ENCODE measurements at places on chromosomes 16 and 17. TPM values are rescaled to one million over a fixed set of nuclear protein-coding genes. Genes with fewer than 3 reads are reported as not detected.

ARHGAP44 gene
- polyA plus RNA-seq = 7.6 TPM

- DNase-seq = no peak
Observed at GRCh38 chr16:89013692-89014402, 36.8 kb upstream of the CBFA2T3 start.

GRCh38 chr16:11250091-11250785 lies 5.8 kb downstream of the SOCS1 start:
- no peak for DNase-seq

KCNAB3 gene
- 10.6 TPM for polyA plus RNA-seq

GRCh38 chr16:19304750-19305149 lies 19.2 kb downstream of the CLEC19A start:
- no peak for DNase-seq

ALOX15 gene
- polyA plus RNA-seq = 0.32 TPM

DNA sequence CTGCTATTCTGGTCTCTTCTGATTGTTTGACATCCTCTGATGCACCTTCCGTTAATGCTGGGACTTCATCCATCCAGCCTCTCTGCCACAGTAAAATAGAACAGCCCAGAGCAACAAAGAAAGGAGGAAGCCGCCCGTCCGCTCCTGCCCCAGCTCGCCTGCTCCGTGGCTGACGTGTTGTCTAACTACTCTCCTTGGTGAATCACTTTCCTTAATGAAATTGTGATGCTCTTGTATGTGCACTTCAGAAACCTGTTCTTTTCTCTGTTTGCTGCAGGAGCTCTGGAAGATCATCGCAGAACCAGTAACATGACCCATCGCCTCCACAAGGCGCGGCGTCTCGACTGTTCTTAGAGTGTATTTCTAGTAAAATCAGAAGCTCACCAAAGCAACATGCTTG lies 24.3 kb downstream of the METTL22 start:
- no peak for DNase-seq

FBXL16 gene
- 0.67 TPM for polyA plus RNA-seq

DNA sequence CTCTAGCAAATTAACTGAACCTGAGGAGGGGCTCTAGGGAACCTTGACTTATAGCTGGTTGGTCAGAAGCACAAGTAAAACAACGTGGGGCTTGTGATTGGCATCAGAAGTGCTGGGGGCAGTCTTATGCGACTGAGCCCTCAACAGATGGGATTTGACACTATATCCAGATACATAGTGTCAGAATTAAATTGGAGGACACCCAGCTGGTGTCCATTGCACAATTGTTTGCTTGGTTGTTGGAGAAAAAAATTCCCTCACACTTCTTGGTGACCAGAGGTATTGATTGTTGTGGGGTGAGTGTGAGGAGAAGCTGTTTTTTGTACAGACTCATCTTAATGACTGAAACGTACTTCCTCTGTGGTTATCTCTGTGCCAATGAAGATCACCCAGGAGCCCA lies 59.7 kb downstream of the NTN1 start:
- DNase-seq = no peak

GRCh38 chr16:86396901-86397311 lies 113.4 kb upstream of the FOXF1 start:
- peak; percentile 62 for DNase-seq

SLC5A11 gene
- 6.6 TPM for polyA plus RNA-seq

UMOD gene
- 269 TPM for polyA plus RNA-seq

All from renal cortex interstitium (tissue), 15 donors.